ENCODE measurements at places on chromosomes 3 and 15.

DNA sequence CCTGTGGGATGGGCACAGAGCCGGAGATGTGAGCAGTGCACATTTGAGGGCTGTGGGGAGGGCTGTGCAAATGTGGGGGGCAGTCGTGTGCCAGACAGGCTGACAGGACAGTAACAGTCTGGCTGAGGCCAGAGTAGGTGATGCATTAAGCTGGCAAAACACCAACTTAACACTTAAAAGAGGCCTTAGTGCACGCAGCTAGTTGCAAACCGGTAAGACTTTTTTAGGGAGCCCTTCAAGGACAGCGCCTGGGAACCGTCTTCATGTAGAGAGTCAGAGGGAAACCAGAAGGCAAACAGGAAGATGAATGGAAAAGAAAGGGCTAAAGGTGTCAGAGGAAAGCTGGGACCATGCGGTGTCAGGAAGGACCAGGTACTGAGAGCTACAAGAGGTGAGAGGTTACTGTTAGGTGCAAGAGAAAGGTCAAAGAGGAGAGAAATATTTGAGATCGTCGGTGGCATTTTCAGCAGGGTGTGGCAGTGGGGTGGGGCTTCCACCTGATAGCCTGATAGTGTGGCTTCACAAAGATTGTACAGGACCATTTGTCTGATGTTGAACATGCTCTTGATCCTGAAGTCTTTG lies 30.0 kb upstream of the CHD2 start:
- DNase-seq, result no peak

DNA sequence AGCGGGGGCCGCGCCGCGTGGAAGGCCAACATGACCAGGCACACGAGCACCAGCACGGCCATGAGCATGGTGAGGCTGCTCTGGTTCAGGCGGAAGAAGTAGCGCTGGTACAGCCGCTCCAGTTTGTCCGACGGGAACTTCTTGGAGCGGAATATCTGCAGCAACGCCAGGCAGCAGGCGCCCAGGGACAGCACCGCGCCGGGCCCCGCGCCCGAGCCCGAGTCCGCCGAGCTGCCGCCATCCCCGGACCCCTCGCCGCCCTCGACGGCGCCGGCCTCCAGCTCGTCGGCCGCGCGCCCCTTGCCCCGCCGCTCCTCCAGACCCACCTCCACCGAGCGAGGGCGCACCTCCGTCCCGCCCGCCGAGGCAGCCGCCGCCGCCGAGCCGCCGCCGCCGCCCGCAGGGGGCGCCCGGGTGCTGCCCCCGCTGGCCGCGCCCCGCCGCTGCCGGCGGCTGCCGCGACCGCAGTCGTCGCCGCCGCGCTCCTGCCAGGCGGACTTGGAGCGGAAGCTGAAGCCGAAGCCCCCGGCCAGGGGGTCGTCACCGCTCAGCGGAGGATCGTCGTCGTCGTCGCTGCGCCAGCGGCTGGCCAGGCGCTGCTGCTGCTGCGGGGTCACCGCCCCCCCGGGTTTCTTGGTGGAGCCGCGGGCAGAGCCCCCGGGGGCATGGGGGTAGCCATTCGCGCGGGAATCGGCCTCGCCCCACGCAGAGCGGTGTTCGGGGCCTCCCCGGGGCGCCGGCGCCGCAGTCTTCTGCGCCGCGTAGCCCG lies 957 bp downstream of the ADCY5 start:
- peak; percentile 17 for DNase-seq

GRCh38 chr3:198088421-198088955 lies 128.5 kb downstream of the LMLN start:
- no peak for DNase-seq

GRCh38 chr3:120745466-120745865 lies 2.9 kb downstream of the GTF2E1 start:
- DNase-seq, result no peak

GRCh38 chr3:191492601-191493000 lies 31.6 kb downstream of the PYDC2 start:
- no peak for DNase-seq

- no peak for DNase-seq
These were observed 301.1 kb downstream of the DIPK2A start for GRCh38 chr3:144272680-144273079.

GRCh38 chr15:43966646-43967045 lies 139.8 kb downstream of the WDR76 start:
- DNase-seq, result no peak

GRCh38 chr3:115072265-115073021 lies 74.6 kb downstream of the ZBTB20 start:
- DNase-seq, result no peak

DNA sequence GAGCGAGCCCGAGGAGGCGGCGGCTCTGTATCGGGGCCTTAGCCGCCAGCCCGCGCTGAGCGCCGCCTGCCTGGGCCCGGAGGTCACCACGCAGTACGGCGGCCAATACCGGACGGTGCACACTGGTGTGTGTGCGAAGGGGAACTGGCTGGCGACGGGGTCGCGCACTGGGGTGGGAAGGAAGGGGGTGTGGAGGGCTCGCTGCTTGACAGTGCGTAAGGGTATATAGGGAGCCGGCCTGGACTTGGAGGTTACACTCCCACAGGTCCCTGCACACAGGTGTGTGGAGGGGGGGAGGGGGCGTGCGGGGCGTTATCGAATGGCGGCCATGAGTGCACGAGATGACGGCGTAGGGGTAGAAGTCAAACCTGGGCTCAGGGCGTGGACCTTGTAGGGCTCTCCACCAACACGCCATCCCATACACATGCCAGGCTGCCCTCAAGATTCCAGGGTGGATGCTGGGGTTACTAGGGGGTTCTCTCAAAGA lies 389 bp downstream of the APEH start:
- no peak for DNase-seq

GRCh38 chr15:58530056-58530590 lies 98.3 kb downstream of the LIPC start:
- DNase-seq, result no peak

DNA sequence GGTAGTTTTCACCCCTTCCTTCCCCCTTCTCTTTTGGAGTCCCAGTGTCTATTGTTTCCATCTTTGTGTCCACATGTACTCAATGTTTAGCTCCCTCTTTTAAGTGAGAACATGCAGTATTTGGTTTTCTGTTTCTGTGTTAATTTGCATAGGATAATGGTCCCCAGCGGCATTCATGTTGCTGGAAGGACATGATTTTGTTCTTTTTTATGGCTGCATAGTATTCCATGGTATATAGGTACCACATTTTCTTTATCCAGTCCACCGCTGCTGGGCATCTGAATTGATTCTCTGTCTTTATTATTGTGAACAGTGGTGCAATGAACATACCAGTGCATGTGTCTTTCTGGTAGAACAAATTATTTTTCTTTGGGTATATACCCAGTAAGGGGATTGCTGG lies 7.7 kb upstream of the HDGFL3 start:
- no peak for DNase-seq

GRCh38 chr3:13420831-13421765 lies 976 bp upstream of the NUP210 start:
- peak; percentile 91 for DNase-seq

DNA sequence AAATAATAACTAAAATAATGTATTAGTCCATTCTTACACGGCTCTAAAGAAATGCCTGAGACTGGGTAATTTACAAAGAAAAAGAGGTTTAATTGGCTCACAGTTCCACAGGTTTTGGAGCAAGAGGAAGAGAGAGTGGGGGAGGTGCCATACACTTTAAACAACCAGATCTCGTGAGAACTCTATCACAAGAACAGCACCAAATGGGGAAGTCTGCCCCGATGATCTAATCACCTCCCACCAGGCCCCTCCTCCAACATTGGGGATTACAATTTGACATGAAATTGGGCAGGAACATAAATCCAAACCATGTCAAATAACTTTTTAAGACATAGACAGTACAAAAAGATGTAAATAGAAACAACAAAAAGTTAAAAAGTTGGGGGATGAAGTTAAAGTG lies 63.2 kb downstream of the ILDR1 start:
- DNase-seq, result no peak

DNA sequence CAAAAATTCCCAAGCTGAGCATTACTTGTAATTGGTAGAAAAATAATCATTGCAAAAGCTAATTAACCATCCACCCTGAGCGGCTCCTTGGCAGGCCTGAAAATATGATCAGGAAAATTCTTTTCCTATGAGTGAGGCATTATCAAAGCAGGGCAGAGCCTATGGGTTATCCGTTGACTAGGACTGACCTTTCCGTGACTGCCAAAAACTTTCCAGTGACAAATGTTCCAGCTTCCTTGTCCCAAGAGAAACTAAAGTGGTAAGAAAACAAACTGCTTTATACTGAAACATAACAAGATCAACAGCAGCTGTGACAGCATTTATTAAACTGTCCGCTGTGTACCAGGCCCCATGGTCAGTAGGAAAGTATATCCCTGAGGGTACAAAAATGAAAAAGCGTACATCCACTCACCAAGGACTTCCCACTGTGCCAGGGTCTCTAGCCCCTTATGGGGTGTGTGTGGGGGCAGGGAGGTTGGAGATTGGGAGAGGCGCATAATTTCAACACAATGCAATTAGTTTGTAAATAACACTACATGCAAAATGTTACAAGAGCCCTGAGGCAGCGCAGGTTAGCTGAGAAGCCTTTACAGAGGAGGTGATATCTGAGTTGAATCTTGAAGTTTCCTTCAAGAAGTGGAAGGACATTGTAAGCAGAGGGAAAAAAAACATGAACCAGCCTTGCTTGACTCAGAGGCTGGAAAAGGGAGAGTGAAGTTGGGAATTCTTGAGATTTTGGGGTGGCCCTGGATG lies 8.5 kb downstream of the LIPC start:
- no peak for DNase-seq

GRCh38 chr3:113532698-113533533 lies 561 bp downstream of the SIDT1 start:
- DNase-seq, result peak; percentile 36

DNA sequence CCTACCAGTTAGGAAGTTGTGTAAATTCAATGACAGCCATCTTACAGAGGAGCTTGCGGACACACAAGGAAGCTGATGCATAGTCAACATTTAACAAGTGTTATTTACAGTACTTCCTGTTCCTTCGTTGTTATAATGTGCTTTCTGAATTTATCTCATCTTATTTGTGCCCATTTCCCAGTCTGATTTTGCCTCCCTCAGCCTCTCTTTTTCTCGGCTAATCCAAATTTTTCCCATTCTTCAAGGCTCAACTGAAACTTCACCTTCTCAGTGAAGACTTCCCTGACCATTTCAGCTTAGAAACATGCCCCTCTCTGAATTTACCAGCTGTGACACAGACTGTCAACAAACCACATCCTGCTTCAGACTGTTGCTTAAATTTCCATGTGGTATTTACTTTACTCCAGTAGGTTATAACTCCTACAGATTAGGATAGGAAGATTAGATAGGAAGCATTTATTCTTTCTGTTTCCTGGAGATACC lies 55.7 kb upstream of the CP start:
- DNase-seq, result no peak
